ENCODE measurements at places on chromosomes 1 and 21.

DNA sequence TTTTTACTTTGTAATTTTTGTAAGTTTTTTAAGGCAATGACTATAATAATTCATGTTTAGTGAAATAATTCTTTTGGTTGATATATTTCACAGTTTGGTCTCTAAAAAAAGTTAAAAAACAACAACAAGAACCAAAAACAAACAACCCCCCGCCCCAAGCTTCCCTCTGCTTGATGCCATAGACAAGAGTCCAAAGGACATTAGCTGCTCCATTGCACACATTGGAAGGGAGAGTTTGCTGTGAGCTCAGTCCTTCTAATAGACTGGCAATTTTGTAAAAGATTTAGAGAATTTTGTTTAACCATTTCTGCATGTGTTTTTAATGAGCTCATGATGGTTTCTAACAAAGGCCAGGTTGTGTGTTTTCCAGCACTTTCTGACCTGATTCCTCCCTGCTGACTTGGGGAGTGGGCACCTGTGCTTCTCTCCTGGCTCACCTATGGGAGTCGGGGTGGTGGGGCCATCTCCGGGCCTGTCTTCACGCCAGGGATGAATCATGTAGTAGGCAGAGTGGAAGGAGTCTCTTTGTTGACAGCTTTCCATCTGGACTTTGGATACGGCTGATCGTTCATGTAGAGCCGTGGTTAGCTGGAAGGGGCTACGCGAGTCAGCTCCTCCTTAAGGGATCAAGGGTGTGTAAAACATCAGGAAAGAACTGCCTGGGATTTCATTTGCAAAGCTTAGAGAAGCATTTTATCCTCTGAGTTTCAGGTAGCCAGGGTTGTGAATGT lies 14.1 kb downstream of the ZBTB18 start:
- DNase-seq: no peak

- DNase-seq: no peak
These were observed 2.5 kb downstream of the KLHL20 start for GRCh38 chr1:173717238-173717637.

GRCh38 chr1:178578541-178578940 lies 65.6 kb downstream of the TEX35 start:
- DNase-seq: no peak

GRCh38 chr21:33550772-33551660 lies 8.2 kb downstream of the SON start:
- no peak for DNase-seq

- no peak for DNase-seq
These were observed 4.1 kb downstream of the GRHL3 start for GRCh38 chr1:24323281-24323680.

DNA sequence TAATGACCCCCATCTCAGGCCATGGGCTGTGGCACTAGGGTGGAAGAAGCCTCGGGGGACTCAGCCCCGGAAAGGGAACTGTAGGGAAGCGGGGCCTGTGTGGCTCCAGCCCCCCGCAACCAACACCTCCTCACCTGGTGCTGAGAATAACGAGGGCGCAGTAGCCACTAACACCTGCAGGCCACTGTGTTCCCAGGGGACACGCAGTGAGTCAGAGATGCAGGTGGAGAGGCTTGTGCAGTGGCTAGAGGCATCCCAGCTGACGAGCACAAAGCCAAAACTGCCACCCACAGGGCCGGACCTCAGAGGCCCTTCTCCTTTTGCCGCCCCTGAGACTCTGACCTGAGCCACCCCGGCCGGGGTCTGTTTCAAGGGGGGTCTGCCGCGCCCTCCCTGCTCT lies 33.5 kb upstream of the CCDC27 start:
- DNase-seq: no peak

DNA sequence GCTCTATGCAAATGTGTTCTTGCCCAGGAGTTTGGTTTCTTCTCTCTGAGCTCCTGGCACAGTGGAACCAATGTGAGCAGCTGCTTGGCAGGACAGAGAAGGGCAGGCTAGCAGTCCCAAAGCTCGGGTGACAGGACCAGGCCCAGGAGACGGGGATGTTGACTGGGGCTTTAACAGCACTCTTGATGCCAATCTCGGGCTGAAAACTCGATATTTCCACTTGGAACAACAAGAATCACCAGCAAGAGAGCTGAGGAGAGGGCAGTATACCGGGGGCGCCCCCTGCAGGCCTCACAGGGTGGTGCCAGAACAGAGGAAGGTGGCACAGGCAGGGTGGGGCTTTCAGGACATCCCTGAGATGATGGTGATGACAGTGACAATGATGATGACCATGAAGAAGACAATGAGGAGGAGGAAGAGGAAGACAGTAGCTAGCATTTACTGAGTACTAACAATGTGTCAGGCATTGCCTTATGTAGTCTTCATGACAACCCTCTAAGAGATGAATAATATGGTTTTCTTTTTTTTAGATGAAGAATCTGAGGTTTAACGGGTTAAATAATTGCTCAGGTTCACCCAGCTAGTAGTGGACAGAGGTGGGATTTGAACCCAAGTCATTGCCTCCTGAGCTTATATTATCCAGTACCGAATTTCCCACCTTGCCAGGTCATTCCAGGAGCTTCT lies 2.7 kb upstream of the KCNJ9 start:
- DNase-seq: no peak

DNA sequence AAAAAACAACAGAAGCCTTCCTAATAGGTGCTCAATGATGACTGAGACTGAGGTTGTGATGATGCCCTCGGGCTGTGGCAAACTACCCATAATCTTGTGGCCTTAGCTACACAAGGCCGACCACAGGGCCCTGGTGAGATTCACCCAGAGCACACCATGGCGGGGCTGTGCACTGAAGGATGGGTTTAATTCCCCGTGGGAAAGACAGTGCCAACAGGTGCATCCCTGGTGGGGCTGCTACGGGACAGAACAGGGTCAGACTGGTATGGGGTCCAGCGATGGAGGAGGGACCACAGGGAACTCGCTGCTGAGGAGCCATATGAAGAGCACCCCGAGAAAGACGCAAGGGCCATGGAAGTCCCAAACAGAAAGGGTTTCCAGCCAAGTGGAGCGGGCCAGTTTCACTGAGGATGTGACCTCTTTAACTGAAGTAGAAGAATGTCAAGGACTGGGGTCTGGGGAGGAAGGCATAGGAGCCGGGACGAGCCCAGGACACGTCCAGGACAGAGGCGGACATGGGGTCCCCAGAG lies 21.3 kb downstream of the PRDM15 start:
- DNase-seq: no peak

DNA sequence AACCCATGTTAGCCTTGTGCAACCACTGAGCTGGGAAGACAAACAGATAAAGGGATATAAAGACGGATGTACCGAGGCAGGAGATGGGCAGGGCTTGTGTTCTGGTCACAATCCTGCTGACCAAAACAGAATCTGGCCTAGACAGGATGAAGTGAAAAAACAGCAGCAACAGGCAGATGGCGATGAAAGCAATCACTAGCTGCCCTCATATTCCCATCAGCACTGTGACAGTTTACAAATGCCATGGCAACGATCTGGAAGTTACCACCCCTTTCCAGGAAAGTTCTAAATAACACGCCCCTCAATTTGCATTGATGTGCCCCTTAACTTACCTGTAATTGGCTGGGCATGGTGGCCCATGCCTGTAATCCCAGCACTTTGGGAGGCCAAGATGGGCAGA lies 40.6 kb upstream of the CD46 start:
- DNase-seq: no peak

DNA sequence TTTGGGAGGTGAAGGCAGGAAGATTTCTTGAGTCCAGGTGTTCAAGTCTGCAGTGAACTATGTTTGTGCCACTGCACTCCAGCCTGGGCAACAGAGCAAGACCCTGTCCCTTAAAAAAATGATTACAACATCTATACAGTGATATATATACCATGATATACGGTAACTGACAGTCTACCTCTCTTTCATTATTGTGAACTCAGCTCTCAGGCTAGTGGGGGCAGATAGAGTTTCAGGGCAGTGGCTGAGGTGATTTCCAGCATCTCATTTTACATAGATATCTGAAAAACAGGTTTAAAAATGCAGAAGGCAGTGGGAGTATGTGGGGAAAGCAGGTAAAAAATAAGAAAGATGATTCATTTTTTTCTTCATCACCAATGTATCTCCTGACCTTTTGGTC lies 8.1 kb upstream of the NTNG1 start:
- DNase-seq: no peak

DNA sequence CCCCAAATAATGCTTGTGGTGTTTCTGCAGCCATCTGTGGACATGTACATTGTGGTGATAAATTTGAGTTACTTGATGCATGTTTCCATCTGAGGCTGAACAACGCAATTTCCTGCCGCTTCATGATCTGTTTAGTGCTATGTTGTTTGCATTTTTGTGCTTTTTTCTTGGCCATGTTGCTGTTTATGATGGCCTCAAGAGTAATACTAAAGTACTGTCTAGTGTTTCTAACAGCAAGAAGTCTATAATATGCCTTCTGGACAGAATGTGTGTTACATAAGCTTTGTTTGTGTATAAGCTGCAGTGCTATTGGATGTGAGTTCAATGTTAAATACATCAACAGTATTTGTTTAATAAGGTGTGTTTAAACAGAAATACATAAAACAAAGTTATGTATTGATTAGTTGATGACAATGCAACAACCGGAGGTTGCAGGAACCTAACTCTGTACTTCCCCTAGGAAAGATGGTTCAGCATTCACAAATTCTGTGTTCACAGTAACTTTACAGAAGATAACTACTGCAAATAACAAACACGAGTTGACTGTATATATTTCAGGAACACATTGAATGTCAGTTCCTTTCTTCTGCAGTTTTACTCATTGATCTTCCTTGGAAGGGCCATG lies 114.8 kb upstream of the USP24 start:
- no peak for DNase-seq

GRCh38 chr1:218967836-218968235 lies 205.8 kb upstream of the LYPLAL1 start:
- no peak for DNase-seq

GRCh38 chr1:160750608-160751007 lies 11.6 kb downstream of the SLAMF7 start:
- DNase-seq: no peak

DNA sequence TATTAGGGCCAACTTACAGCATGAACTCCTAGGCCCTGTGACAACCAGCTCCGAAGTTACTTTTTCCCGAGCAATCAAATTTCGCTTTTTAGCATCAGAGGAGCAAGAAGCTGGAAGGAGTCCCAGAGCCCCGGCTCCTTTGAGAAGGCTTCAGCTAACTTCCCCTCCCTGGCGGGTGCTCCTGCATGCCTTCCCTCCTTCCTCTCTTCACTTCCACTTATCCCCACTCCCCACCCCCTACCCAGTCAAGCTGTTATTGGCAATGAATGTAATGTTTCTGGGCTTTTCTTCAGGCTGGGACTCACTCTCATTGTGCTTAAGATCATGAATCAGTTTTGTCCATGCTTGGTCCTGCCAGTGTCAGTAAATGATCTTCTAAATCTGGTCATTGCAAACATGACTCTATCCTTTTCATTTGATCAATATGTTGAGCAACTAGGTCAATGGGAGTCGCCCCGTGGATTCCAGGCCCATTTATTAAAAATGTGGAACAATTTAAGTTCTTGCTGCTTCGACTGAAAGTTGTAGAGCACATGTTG lies 94.5 kb upstream of the TSPAN2 start:
- no peak for DNase-seq

GRCh38 chr1:200372095-200372884 lies 37.5 kb downstream of the ZNF281 start:
- no peak for DNase-seq

GRCh38 chr21:26550326-26550725 lies 22.8 kb downstream of the CYYR1 start:
- no peak for DNase-seq

- no peak for DNase-seq
These were observed 12.5 kb downstream of the SLX9 start for GRCh38 chr21:44952116-44952928.

DNA sequence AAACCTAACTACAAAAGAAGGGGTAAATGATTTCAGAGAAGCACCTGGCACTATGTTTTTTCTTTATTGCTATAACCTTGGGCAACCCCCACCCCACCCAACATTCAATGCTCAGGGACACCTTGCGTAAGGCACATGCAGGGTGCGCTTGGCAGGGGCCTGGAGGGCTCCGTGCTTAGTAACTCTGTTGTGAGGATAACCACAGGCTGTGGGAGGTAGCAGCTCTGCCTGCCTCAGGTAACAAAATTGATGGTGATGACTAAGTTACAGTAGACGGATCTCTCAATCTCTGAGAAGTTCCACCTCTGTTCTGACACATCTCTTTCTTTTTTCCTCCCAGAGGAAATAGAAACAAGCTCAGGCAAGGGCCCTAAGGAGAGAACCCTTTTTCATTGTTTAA lies 8.7 kb upstream of the CCN1 start:
- no peak for DNase-seq

DNA sequence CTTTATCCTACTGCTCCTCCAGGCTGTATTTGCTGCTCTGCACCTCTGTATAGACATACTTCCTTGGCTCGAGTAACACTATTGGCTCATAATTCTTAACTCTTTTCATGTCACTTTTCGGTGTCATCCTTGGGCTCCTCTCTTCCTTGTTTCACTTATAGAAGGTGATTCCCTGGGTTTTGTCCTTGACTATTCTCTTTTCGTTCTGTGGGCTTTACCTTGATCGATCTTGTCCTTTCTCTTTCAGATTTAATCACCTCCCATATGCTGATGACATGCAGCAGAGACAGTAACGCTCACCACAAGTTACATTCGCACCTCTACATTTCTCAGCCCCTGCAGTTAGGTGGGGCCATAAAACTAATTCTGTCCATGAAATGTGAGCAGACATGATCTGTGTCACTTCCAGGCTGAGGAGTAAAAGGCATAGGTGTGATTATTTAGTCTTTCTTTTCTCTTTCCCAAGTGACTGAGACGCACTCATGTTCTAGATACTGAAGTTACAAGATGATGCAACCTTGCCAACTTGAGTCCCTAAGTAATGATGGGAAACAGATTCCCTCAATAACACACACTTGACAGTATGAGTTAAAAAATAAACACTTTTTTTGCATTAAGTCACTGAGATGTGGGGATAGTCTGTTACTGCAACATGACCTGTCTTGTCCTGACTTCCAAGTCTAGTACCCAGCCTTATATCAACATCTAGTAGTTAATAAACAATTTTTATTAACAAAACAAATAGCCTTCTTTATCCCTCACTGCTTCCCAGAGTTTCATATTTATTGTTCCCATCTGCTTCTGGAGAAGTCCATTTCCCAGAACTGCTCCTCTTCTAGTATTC lies 49.9 kb upstream of the HAO2 start:
- DNase-seq: no peak

GRCh38 chr1:215003686-215004085 lies 78.9 kb upstream of the KCNK2 start:
- DNase-seq: no peak

- DNase-seq: no peak
These were observed 18.4 kb upstream of the ALX3 start for GRCh38 chr1:110088739-110089316.

GRCh38 chr1:61404597-61405376 lies 320.2 kb downstream of the TM2D1 start:
- no peak for DNase-seq

DNA sequence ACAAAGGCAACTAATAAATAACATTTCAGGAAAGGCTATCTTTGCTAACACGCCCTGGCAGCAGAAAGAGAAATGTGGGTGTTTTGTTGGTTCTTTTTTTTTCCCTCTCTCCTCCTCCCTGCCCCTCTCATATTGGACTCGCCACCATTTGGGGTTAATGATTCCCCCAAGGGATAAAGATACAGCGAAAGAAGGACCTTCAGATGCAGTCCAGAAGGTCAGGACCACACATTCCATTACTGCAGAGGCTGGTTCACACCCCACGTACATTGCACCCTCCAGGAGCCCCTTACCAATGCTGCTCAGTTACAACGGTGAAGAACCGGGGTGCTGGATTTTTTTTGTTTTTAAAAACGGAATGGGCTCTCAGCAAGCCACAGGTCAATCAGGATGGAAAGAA lies 156.9 kb upstream of the TIAM1 start:
- no peak for DNase-seq

- no peak for DNase-seq
These were observed 12.0 kb upstream of the ETV3L start for GRCh38 chr1:157111396-157112165.
